Type B pancreatic cell (in vitro differentiated cells): ENCODE measurements at places on chromosomes 5 and 9.
A peak's percentile ranks its signal among the peaks of the same experiment; 100 is the strongest.

DNA sequence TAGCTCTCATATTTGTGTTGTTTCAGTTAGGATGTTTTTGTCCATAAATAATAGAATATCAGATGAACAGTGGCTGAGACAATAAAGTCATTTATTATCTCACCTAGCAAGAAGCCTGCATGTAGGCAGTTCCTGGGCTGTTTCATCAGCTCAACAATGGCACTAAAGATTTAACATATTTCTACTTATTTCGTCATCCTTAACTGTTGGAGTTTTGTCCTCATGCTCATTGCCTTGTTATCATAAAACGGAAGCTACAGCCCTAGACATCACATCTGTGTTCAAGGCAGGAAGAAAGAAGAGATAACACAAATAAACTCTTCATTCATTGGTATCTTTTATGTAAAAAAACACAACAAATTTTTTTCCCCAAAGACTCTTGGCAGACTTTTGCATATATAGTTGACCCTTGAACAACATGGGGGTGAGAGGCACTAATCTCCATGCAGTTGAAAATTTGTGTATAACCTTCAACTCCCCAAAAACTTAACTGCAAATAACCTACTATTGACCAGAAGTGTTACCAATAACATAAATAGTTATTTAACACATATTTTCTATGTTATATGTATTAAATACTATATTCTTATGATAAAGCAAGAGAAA, 277.2 kb upstream of the ADRA1B start:
- no peak for DNase-seq

DNA sequence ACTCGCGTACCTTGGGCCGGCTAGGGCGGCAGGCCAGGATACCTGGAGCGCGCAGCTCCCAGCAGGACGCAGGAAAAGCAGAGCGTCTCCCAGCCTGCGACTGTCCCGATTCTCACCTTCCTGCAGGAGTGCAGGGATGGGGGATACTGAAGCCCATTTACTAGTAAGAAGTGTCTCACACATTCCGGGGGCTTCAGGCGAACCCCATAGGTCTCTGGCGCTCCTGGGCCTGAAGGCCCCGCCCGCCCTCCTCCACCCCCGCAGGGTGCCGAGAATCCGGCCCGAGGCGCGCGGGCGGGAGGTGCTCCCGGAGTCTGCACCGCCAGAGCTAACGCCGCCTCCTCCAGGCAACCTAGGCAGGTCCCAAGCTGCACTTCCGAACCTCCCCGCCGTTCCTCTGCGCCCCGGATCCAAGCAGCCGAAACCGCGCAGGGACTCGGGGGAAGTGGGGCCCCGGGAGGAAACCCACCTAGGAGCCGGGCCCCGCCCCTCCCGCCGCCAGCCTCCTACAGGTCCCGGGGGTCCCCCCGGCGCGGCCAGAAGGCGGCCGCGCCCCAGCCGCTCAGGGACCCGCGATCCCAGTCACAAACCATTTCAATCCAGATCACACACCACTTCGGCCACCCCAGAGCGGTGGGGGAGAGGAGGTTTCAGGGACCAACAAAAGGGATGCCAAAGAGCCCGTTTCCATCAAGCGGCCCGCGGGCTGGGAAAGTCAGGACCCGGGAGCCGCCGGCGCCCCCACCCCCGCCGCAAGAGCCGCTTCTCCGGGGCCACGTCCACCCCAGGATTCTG, 1.2 kb downstream of the ROR2 start:
- peak; percentile 82 for DNase-seq

DNA sequence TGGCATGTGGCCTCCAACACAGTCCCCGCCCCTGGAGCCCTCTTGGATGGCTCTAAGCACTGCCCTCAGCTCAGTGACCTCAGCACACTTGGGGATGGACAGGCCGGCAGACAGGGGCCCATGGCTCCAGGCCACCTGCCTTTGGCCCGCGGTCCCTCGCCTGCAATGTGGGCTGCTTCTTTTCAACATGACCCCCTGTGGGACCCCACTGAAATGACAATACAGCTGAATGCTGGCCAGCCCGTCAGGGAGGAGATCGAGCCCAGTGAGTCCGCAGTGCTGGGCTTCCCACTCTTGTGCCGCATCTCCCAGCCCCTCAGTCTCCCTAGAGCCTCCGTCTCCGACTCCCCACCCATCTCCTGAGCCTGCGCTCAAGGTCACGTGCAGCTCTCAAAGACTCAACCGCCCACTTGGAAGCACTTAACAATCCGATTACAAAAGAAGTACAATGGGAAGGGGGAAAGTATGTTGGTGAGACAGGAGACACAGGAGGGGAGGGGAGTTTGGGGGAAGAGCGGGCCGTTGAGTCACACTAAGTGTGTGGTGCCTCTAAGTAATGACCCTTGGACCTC, 238.9 kb downstream of the HSPA4 start:
- no peak for DNase-seq

DNA sequence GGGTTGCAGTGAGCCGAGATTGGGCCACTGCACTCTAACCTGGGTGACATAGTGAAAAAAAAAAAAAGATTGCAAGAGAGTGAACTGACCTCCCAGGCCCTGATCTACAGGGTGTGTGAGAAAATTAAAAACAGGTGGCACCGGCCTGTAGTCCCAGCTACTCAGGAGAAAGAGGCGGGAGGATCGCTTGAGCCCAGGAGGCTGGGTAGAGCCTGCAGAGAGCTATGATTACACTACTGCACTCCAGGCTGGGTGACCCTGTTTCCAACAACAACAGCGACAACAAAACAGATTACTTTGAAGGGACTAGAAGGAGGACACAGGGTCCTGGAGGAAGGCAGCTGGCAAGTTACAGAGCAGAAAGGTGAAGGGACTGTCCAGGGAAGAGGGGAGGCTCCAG, 42.2 kb upstream of the FABP6 start:
- no peak for DNase-seq

- DNase-seq, result no peak
Observed at GRCh38 chr5:92605591-92605990, 975.4 kb downstream of the NR2F1-AS1 start.

GRCh38 chr5:8068078-8068477, 199.1 kb downstream of the MTRR start:
- DNase-seq, result no peak
